ENCODE measurements at places on chromosomes 2 and 18.

DNA sequence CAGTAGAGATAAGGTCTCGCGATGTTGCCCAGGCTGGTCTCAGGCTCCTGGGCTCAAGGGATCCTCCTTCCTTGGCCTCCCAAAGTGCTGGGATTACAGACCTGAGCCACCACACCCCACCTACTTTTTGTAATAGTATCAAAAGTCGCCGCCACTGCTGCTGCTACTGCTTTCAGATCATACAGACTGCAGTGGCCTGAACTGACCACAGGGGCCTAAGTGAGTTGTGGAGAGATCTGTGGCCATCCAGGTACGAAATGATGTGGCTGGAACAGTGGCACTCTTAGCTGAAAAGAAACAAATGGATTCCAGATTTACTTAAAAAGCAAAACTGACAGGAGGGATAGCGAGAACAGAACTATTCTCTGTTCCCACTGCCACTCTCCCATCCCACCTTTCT, 32.9 kb upstream of the POMC start:
- DNase-seq = no peak

DNA sequence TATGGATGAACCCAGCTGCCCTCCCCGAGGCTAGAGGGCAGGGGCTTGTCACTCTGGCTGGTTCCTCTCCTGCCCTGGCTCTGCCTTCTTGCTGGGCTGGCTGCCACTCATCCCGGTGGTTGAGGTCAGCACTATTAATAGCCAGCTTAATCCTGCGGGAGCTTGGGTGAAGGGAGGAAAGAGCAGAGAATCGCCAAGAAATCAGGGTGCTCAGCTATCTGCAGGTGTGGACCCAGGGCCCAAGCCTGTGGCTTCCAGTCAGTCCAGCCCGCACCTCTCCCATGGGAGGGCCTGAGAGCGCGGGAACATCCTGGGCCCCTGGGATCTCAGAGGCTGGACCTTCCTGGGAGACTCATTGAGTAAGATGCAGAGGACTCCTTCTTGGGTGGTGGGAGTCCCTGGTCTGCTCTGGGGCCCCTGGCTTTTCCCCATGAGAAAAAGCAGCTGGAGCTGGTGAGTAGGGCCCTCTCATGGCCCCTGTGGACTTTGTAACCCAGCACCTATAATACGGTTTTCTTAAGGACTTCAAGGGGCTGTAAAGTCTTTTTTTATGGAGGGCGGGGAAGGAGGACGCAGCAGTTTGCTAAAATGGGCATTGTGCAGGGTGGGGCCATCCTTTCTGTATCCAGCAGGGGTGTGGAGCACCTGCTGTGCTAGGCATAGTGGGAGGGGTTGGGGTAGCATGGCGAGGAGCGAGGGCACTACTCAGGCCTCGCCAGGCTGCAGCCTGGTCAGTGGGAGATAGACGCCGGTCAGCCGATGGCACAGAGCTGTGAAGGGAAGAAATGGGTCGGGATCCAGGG, 27.4 kb upstream of the CNNM3 start:
- no peak for DNase-seq

DNA sequence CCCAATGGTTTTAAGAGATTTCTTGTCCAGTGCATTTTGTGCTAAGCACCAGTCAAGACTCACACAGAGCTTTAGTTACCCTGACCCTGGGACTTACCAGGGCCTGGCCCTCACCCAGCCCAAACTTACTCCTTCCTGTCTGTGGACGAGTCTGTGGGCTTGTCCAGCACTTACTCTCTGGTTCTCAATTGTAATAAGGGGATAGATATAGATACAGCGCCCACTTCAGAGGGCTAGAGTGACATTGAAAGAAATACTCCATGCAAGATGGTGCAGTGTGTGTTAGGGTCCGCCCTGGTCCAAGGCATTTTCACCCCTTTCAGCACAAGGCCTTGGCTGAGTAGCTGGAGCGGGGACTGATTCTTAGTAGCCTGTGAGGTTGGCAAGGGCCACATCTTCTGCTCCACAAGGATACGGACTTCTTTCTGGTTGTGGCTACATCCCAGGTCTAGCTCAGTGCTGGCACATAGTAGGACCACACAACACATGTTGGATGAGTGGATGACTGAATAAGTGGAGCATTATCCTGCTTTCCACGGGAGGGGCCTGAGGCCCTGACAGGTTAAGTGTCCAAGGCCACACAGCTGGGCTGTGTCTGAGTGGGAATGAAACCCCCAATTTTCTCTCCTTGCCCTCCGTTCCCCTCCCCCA, 3.8 kb upstream of the ARID5A start:
- no peak for DNase-seq

GRCh38 chr2:224922142-224922727, 120.0 kb downstream of the DOCK10 start:
- no peak for DNase-seq

DNA sequence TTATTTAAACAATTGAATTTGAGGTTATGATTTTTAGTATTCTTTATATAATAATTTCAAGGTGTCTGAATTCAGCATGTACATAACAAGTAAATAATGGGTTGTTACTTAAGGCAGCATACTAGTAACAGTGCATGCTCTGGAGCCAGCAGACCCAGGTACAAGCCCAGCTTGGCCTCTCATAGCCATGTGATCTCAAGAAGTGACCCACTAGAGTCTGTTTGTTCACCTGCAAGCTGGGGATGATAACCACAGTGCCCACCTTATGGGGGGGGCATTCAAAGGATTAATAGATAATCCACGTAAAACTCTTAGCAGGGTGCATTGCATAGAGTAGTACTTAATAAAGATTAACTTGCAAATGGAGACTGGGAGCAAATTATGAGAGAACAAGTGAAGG, 163.6 kb downstream of the TRABD2A start:
- no peak for DNase-seq

DNA sequence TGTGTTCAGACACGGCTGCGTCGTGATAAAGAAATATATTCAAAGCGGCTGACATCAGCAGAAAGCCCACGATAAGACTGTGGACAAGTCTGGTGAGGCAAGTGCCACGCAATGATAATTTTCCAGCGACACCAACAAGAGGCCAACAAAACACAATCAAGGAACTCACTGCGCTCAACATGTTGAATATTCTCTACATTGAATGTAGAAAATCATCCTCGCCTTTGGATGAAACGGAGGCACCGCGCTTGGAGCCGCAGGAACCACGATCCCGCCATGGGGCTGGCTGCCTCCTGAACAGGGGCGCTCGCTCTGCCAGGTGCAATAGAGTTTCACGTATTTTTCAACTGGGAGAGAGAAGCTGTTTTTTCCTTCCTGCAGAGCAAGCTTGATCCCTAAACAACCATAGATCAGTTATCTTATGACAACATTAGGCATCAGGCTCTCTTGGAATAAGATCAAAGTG, 220.3 kb downstream of the ATAD2B start:
- no peak for DNase-seq

DNA sequence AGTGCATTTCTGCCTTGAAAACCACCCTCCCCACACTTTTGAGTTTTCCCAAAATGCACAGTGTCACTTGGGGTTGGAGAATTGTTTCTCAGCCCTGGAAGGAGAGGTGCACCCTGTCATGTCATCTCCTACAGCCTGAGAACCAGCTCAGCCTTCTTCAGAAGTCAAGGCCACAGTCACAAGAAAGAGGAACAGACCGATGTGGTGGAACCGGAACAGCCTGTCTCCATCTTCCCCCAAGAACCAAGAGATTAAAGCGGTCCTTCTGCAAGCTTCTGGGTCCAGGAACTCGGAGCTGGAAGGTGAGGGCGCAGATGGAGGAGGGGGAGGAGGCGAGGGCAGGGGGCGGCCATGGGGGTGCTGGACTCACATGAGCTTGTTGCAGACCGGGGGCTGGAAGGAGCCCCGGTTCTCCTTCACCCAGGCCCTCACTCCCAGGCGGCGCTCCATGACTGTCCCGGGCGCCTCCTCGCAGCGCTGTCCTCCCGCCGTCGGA, 248 bp downstream of the HAAO start:
- DNase-seq = no peak

GRCh38 chr18:56316727-56317126, 321.7 kb downstream of the TXNL1 start:
- DNase-seq = no peak

GRCh38 chr2:102806250-102806837, 44.5 kb downstream of the TMEM182 start:
- peak; percentile 18 for DNase-seq

DNA sequence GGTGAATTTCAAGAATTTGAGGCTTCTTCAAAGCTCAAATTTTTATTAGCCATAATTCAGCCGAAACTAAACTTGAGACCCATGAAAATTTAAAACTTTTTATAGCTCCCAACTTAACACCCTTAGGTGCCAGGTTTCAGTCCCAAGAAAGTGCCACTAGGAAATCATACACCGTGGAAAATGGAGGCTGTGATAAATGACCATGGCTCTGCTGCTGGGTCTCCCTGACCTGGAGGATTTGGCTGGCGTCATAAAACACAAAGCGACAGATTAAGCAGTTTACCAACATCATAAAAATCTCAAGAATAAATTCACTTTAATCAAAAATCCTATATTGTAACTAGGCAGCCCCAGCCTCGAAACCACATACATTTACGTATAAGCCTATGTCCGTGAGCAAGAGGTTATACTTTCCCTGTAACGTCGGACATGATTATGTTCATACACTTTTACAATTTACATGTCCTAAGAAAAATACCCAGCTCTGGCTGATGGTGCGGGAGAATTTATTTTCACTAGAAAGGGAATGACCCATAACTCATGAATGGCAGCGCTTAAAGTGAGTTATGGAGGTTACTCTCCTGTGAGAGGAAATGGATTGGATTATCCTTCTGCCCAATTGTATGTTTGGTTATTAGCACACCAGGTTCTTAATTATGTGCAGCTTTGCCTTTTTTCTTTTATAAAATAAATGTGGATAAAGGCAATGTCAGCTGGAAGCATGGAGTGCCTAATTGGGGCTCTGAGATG, 329.4 kb downstream of the AGPS start:
- no peak for DNase-seq

DNA sequence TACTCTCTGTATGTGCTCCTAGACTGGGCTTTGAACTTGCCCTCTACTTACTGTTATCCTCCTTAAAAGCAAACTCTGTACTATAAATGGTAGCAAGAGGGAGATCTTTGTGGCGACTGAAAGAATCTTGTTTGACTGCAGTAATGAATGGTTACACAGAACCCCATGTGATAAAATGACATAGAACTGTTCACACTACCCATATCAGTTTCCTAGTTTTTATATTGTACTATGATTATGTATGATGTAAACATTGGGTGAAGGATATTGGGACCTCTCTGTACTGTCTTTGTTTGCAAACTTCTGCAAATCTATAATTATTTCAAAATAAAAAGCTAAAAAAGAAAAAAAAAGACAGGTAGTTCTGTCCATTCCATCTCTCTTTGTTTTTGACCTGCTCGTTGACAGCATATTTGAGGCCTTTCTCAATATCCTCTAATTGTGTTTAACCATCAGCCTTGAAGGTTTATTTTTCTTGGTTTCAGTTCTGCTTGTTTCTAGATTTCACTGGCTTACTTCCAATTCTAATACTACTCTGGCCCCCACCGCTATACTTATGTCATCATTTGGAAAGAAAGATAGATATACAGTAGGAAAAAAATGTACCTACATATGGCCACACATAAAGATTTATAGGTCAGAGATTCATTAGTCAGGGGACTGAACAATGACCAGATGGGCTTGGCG, 79.2 kb upstream of the MYO3B start:
- no peak for DNase-seq

GRCh38 chr2:18991177-18992168, 366.9 kb downstream of the OSR1 start:
- no peak for DNase-seq

GRCh38 chr2:203719456-203720410, 13.3 kb downstream of the CD28 start:
- DNase-seq = no peak

GRCh38 chr2:136332436-136333095, 214.6 kb upstream of the CXCR4 start:
- no peak for DNase-seq

DNA sequence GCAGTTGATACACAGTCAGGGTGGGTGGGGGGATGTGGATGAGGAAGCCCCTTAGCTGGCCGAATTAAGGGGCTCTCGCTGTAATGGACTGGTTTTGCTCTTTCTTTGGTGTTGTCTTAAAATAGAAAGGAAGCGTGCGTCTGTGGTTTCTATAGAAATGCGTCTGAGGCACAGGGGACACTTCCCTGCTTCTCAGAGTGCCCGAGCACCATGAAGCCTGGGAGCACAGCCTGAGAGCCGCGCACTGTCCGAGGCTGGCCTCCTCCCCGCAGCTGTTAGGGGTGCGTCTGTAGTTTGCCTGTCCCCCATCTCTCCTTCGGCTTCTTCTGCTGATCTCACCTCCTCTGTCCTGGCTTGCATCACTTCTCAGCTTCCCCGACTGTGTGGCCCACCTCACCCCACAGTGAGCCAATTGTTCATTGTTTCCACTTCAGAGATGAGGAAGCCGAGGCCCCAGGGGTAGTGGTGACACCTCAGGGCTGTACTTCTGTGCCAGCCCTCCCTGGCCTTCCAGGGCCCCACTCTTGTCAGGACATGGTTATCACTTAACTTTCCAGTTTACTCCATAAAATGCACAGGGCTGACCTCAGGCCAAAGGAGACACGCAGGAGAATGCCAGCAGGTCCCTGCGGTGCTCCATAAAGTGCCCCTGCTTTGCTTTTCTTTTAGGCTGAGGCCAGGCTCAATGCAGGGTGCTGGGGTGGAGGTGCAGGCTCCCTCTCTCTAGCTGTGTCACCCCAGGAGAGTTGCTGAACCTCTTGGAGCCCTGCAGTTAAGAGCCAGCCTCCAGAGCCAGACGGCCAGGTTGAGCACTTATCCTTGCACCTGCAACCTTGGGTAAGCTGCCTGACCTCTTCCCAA, 210.6 kb downstream of the SEPTIN10 start:
- no peak for DNase-seq

GRCh38 chr2:70305531-70305930, 3.7 kb upstream of the FAM136A start:
- DNase-seq = no peak

GRCh38 chr2:109547280-109547679, 66.5 kb downstream of the SEPTIN10 start:
- no peak for DNase-seq

DNA sequence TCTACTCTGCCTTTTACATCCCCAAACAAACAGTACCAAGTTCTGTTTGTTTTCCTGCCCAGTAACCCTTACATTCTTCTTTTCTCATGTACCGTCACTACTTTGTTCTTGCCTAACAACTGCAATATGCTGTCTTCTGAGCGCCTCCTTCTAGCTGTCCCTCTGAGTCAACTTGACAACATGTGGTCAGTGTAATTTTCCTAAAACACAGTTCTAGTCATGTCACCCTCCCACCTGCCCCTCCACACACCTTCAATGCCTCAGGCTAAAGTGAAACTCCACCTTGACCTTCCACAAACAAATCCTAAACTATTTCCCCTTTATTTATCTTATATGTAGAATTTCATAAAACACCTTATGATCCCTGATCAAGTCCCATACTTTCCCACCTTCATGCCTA, 124.6 kb upstream of the CD302 start:
- no peak for DNase-seq
